PC-9 (cell line): ENCODE measurements at places on chromosomes 5 and 9.

DNA sequence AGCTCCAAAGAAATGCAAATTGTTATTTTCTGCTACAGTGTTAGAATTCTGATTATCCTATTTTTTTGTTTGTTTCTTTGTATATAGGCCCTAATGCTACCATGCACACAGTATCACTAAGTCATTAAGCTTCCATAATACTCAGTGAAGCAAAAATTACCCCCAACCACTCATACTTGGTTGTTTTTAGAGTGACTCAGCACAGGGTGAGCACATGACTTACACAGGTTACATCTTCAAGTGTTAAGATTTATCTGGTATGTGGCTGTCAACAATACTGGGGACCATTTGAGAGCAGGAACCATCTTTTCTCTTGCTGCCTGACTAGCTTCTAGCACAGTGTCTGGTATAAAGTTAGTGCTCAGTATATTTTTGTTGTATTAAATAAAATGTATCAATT, 255.8 kb upstream of the SLC24A2 start:
- no peak for DNase-seq

GRCh38 chr5:32390819-32391591, 53.5 kb downstream of the ZFR start:
- peak; percentile 66 for DNase-seq

GRCh38 chr5:63323926-63324325, 638.3 kb downstream of the HTR1A start:
- DNase-seq: no peak

- peak; percentile 2 for DNase-seq
These were observed 68.1 kb downstream of the UBE2R2 start for GRCh38 chr9:33884856-33885701.

GRCh38 chr9:99044827-99045226, 60.1 kb upstream of the TGFBR1 start:
- no peak for DNase-seq
